ENCODE measurements at places on chromosomes 11 and 22. TPM values are rescaled to one million over a fixed set of nuclear protein-coding genes. Genes with fewer than 3 reads are reported as not detected.

- no peak for DNase-seq
Measured at GRCh38 chr11:108875134-108875533, 210.3 kb downstream of the DDX10 start.

DNA sequence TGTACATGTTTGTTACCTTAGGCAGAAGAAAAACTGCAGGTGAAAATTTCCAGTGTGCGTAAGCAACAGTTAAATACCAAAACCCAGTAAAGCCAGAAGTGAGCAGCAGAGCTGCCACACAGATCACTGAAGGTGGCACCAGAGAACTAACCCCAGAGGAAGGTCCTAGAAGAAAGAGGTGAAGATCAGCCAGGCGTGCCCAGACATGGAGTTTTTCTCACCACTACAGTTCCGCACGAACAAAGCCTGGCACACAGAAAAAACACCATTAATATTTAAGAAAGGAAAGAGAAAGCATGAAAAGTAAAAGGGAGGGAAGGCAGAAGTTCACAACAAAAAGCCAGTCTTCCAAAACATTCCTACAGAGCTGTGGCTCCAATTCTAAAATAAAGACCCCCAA is 60.7 kb downstream of the STK33 start:
- no peak for DNase-seq

- DNase-seq: no peak
Measured at GRCh38 chr22:37121887-37122591, 12.5 kb upstream of the TMPRSS6 start.

Gene ANO3
- not detected for total RNA-seq

DNA sequence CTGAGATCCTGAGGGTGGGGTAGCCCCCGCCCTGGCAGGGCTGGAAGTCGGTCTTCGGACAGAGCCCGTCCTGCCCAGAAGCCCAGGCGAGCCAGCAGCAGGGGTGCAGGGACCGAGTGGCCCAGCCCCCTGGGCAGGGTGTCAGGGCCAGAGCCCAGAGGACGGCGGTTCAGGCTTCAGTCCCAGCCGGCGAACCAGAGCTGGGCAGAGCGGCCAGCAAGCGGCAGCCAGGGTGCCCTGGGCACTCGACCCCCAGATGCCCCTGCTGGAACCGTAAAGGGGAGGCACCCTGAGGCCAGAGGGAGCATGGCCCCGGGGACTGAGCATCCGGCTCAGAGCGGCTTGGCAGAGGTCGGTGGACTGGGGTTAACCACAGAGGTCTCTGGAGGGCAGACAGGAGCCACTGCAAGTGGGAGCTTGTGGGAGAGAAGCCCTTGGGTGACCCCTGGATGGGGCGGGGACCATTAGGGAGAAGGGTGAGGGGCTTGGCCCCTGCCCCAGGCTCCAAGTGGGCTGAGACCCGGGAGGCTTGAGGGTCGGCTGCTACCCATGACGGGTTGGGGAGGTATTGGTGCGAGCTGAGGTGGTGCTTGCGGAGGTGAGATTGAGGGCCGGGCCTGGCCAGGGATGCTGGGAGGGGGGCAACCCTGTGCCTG is 15.9 kb downstream of the LSP1 start:
- no peak for DNase-seq

DNA sequence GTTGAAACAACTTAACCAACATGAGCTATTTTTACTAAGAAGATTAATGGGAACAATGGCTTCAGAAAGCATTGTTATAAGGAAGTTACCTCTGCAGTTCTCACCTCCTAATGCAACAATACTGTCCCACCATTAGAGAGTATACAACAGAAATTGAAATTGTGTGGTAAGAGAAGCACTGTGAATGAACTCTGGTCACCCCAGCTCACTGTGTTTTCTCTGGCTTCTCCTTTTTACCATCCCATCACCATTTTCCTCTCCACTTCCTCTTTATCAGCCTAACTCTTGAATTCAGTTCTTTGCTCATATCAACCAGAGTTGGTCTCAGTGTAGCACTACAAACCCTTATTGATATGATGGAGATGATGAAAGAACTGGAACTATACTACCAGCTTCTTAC is 138.0 kb upstream of the POU2AF2 start:
- no peak for DNase-seq

GRCh38 chr11:62601122-62601371 is 618 bp downstream of the MTA2 start:
- no peak for DNase-seq

- DNase-seq: no peak
Measured at GRCh38 chr11:10917802-10918201, 59.9 kb upstream of the ZBED5 start.

DNA sequence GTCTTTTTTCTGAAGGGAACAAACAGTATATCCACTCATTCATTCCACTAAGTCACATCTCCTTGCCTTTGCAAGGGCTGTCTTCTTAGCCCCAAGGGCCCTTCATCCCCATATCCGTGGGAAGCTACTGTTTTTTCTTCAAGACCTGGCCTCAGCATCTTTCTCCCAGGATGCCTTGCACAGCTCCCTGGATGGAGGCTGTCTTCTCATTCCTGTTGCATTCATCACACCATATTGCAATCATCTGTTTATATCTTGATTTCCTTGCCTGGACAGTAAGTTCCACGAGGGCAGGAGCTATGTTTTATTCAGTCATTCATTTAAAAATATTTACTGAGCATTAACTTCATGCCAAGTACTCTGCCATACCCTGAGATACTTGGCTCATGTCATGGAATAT is 29.3 kb upstream of the NECTIN1 start:
- no peak for DNase-seq

GRCh38 chr11:73521621-73522020 is 76.3 kb downstream of the FAM168A start:
- no peak for DNase-seq

Gene P4HA3
- not detected for total RNA-seq

- no peak for DNase-seq
Measured at GRCh38 chr22:41226723-41227655, 13.7 kb downstream of the CHADL start.

GRCh38 chr22:20131859-20132685 is 468 bp downstream of the ZDHHC8 start:
- peak; percentile 24 for DNase-seq

Measured in Calu3 (cell line).